T47D (cell line): ENCODE measurements at places on chromosomes 12 and 14.

GRCh38 chr12:84772281-84772680, 140.3 kb downstream of the SLC6A15 start:
- DNase-seq, result no peak

- no peak for DNase-seq
Measured at GRCh38 chr12:62078020-62078419, 182.2 kb upstream of the USP15 start.

GRCh38 chr12:26712892-26713291, 120.1 kb downstream of the ITPR2 start:
- DNase-seq, result no peak

DNA sequence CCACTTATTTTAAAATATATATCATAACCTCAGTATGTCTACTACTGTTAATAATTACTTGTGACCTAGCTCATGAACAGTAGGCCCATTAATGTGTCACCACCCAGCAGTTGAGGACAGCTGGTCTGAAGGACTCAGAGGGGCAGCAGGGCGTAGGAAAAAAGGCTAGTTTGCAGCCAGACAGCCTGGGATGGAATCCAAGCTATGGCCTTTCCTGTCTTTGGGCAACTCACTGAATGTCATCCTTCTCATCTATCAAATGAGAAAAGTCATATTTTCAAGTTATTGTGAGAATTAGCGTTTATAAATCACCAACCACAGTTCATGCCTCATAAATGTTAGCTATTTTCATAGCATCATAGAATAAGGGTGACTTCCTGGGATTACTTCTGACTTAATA, 12.3 kb downstream of the DENND5B start:
- no peak for DNase-seq

DNA sequence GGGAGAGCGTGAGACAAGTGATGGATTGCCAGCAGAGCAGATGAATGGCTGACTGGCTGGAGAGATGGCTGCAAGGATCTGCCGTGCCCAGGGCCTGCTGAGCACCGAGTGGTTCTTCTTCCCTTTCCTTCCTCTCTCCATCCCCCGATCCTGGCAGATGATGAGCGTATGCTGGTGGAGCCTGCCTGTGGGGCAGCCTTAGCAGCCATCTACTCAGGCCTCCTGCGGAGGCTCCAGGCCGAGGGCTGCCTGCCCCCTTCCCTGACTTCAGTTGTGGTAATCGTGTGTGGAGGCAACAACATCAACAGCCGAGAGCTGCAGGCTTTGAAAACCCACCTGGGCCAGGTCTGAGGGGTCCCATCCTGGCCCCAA, 15.5 kb downstream of the SDSL start:
- no peak for DNase-seq
